CD4-positive, alpha-beta T cell (primary cell): ENCODE measurements at places on chromosomes 1 and 21.

DNA sequence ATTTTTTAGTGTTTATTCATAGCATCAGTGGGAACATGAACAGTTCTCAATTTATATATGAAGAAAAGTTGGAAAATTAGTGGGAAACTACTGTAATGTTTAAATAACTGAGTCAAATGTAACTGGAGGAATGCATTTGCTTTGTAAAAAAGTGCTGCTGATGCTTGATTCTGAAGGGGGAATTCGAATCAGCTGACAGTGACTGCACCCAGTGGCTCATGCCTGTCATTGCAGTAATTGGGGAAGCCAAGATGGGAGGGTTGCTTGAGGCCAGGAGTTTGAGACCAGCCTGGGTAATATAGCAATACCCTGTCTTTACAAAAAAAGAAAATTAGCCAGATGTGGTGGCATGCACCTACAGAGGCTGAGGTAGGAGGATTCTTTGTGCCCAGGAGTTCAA is 398.4 kb downstream of the ZP4 start:
- no peak for DNase-seq

DNA sequence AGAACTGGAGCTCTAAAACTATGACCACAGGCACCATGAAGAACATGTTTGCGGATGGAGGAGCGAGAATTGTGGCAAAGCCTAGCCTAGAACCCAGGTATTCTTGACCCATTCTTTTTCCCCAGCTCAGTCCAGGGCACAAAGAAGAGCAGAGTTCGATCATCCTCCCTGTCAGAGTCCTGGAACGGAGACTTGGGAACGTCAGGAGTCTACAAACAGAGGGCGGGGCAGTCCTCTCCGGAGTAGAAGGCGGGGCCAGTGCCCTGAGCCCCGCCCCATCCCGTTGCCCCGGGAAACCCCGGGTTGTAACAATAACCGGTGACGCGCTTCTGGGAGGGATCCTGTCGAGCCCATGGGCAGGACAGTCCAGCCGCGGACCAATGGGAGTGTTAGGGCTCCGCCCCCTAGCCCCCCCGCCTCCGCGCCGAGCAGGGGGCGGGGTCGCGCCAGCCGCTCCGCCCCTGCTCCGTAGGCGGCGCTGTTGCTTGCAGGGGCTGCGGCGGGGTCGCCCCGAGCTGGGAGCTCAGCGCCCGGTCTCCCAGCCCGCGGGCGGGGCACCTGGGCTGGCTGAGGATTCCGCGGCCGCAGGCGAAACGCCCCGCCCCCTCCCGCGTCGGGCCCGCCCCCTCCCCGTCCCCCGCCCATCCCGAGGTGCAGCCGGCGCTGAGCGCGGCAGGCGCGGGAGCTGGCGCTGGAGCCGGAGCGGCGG is at the start of gene FOXO6:
Gene FOXO6, plus strand, starts transcription at position 649 of the 709 bp plus-strand sequence.
- DNase-seq = peak; percentile 94

DNA sequence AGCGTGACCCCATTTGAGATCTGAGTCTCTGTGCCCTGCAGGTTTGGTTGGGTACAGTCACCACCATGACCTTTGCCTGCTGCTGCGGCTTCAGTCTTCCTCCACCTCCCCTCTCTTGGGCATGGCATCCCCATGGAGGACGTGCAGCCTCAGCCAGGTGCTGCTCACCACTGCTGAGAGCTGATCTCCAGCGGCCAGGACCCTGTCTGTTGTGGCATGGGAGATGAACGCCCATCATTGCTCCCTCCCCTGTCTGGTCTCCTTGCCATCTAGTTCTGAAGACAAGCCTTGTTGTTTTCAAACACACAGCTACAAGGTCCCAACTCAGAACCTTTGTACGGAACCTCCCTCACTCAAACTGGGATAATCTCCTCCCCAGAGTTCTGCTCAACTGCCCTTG is 19.2 kb upstream of the PKP1 start:
- no peak for DNase-seq

- DNase-seq = no peak
Observed at GRCh38 chr1:198082576-198082975, 74.2 kb upstream of the NEK7 start.

DNA sequence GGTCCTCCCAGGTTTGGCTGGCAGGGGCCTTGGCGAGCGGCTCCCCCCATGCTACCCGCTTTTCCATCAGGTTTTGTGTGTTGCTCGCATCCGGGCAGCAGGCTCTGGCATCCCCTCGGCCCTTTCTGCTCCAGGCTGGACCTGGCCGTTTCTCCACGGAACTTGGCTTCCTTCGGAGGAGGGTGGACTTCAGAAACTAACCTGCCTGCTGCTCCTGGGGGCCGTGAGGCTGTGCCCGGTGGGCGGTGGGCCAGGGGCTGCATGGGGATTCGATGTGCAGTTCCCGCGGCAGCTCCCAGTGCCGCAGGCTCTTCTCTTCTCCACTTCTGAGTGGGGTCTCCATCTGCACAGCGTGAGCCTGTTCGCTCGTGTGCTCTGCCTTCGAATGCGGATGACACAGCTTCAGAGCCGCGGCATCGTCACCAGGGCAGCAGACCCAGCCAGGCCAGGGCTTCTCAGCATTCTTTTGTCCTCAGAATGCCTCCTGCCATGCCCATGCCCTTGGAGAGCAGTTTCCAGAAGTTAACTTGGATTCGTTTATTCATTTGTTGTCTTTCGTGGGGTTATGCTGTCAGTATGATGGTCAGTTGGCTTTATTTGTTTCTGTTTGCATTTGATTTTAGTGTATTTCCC is 36.4 kb downstream of the PRKCZ start:
- no peak for DNase-seq

GRCh38 chr1:199279067-199279466 is 640.2 kb downstream of the PTPRC start:
- DNase-seq = no peak

DNA sequence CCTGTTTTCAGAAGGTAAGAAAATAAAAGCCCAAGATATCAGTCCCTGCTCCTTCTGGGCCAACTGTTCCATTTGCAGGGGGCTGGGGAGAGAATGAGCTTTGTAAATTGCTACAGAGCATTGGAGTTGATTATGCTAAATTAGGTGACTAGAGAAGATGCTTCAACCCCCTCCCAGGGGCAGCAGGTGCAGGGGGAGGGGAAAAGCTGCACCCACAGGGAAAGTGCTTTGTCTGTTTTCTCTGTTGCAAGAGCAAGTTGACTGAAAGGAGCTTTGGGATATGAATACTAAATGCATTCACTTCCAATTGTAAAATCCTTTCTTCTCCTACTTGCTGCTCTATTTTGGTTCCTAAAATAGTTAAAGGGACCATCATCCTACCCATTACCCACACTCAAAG is 16.5 kb upstream of the PIGM start:
- DNase-seq = no peak

DNA sequence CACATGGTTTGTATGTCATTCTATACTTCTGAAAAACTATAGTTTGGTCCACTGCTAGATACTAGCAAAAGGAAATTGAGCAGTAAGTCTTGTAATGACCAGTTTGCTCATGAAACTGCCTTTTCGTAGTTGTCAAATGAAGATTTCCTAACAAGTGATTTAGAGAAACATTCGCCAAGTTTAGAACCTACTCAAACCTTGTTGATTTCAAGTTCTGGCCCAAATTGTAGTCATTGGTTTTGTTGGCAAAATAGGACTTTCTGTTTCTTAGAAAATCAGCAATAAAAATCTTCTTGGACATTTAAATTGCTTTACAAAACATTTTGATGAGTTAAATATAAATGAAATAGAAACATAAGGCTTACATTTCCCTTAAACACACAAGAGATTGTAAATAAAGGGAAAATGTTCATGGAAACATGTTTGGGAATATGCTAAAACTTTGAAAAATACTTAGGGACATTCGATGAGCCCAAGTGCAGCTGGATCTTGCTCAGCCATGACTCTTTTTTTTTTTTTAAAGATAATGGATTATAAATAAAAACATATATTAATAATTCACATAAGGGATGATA is 178.5 kb upstream of the LYPLAL1 start:
- no peak for DNase-seq

- no peak for DNase-seq
Observed at GRCh38 chr1:10625554-10625953, 150.8 kb downstream of the PEX14 start.

DNA sequence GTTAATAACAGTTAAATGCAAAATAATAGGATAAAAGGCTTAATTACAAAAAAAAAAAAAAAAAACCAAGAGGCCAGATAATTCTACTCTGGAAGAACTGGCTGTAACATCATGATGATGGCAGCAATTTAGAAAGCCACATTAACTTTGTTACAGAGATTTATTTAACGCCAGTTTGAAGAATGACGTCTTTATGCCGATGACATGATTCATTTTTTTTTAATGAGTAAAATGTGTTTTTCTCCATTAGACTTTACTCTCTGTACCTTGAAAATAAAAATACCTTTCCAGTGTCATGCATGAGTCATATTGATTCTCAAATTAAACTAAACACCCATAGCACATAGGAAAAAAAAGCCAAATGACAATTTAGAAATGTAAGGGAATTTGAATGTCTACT is 226.1 kb downstream of the RGS7 start:
- DNase-seq = no peak

DNA sequence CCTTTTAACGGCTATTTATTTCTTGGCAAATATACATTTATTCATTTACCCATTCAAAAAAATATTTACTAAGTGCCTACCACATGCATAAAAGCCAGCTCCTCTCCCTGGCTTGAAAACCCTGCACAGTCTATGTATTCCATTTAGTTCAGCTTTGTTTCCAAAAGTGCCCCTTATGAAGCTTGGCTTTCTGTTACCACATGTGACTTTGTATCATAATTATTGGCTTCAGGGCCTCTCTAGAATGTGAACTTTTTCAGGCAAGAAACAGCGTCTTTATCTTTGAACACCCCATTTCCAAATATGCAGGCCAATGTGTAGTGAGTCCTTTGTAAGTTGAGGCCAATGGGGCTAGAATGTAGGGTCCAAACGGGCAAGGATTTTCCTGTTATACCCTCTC is 69.4 kb downstream of the CACHD1 start:
- DNase-seq = no peak
